ENCODE measurements at places on chromosomes 6 and 20.

GRCh38 chr6:127900935-127901334 lies at the start of gene THEMIS:
Gene THEMIS (minus strand): TSS chr6:127901058. CDS start chr6:127900932, 126 bp downstream.
- DNase-seq, result no peak

GRCh38 chr6:141140905-141141304 lies 991.8 kb upstream of the GJE1 start:
- DNase-seq, result no peak

GRCh38 chr6:121998631-121999030 lies 400.8 kb upstream of the HSF2 start:
- no peak for DNase-seq

GRCh38 chr6:156978948-156979347 lies 201.8 kb downstream of the ARID1B start:
- no peak for DNase-seq

GRCh38 chr6:170583756-170584180 lies 669 bp downstream of the PDCD2 start:
- DNase-seq, result no peak

DNA sequence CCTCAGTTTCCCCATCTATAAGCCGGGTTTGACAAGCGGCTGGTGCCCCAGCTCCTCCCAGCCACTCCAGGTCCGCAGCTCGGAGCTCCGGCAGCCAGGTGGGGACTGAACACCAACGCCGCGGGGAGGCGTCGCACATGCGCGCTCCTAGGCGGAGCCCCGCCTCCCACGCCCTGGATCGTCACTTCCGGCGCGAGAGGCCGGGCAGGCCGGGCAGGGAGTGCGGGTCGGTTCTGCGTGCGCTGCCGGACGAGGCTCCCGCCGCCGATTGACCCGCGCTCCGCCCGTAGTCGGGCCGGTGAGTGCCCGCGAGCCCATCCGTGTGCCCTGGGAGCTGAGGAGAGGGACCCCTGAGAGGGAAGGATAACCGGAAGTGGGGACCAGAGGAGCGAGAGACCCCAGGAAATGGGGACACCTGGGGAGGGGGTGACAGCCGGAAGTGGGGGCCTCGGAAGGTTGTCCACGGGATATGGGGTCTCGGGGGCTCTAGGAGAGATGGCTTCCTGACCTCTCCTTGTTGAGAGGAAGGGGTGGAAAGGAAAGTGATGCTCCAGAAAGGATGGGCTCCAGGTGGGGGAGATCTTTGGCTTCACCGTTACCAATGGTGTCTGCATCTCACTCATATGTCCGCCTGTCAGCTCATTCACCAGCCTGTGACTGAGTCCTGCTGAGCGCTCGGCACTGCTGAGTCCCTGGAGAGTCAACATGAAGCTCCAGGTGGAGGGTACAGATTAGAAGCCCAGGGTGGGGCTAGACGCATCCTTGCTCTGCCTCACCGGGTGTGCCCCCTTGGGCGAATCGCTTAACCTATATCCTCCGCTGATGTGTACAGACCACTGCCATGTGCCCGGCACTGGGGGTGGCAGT lies at the start of gene TTPAL:
Gene TTPAL, plus strand, starts transcription at position 181 of the 867 bp plus-strand sequence. CDS start 4,126 bp downstream, outside the sequence.
- peak; percentile 60 for DNase-seq

DNA sequence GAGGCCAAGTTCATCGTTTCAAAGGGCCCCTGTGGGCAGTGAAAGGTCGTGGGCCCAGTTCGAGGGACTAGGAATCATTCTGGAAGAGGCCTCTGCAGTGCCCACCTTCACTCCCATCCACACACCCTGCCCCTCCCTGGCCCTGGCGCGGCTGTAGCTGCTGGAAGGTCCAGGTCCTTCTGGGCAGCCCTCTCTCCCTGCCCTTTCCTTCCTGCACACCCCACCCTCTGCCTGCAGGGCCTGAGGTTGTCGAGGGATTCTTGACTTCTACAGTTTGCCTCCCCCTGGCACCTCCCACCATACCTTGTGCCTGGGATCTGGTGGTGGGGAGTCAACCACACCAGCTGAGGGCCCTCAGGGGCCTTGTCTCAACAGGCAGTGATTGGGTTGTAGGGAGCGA lies 4.5 kb upstream of the MYT1 start:
- DNase-seq, result no peak

DNA sequence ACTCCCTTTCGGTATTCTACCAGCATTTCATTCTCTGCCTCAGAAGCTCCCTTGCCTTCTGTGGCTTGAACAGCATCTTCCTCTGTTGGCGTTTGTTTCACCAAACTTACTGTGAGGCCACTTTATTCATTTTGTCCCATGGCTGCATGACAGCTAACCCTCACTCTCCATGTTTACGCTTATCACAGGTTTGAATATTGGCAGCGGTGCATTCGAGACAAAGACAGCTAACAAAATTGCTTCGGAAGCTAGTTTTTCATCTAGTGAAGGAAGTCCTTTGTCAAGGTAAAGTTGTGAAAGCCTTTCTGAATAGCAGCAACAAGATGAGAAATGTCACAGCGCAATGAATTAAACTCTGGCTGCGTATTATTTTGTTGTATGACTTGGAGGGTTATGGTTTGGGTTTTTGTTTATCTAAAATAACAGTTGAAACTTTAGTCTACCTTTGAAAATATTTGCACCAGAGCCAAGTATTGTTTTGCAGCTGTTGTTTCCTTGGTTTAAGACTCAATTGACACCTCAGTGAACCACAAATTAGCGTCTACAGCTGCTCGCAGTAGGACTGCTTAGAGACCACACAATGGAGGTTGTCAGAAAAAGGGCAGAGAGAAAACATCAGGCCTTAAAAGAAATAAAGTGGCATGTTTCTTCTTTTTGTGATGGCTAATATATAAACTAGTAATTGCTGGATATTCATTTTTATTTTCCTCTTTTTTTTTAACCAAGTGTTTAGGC lies 70.4 kb upstream of the XRN2 start:
- no peak for DNase-seq

- DNase-seq, result no peak
These were observed 7.9 kb downstream of the TMEM63B start for GRCh38 chr6:44135173-44135758.

DNA sequence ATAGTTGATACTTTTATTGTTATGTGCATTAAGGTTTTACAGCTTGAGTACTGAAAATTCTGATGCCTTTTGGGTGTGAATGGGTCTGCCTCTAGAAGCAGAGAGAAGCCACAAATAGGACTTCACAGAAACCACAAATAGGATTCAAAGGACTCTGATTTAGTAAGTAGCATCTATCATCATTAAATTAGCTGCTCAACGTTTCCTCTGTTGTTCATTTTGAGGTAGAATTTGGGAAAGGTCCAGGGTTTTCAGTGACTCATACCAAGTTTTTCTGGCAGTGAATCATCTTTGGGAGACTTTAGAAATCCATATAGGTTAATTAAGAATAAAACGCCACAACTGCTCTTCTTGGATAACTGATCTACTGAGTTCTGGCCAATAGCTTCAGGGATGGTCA lies 105.1 kb downstream of the PHF3 start:
- no peak for DNase-seq

GRCh38 chr20:35091816-35092523 lies 637 bp downstream of the TRPC4AP start:
- DNase-seq, result no peak

GRCh38 chr6:122610690-122611455 lies 668 bp downstream of the PKIB start:
- DNase-seq, result peak; percentile 17

DNA sequence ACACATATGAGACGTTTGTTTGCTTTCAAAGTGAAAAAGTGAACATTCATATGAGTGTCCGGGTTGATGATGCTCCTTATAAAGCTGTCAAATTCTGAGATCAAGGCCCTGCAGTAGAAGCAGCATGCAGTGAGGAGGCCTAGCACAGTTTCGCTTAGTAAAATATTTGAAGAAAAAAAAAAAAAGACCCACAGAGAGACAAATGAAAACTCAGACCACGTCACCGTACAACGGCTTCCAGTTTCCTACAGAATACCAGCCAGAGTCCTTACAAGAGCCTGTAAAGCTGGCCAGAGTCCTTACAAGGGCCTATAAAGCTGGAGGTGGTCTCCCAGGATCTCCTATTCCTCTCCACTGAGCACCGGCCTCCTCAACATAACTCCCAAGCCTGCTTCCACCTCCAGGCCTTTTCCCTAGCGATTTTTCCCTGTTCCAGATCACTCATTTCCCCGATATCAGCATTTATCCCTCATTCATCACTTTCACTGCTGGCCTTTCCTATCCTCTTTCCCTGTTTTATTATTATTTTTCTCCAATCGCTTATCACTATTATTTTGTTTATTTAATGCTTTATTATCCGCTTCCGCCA lies 1.5 kb upstream of the HMGN4 start:
- no peak for DNase-seq

- no peak for DNase-seq
These were observed 250.0 kb downstream of the HIVEP2 start for GRCh38 chr6:142695016-142695415.

GRCh38 chr6:131197716-131198115 lies 62.4 kb downstream of the AKAP7 start:
- DNase-seq, result no peak

GRCh38 chr6:139858429-139858828 lies 484.0 kb upstream of the CITED2 start:
- no peak for DNase-seq

DNA sequence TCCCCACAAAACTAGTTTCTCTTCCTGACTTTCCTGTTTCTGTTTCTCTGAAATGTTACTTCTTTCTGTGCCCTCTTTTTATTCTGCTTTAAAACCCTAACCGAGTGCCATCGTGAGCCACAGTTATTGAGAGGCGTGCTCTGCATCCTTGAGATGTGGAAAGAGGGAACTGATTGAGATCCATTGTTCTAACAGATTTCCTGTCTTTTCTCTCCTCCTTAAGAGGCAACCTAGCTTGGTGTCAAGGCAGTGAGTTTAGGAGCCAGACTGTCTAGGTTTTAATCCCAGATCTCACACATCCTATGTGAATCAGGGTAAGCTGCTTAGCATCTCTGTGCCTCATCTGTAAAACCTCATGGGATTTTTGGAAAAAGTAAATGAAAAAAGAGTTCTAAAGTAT lies 57.5 kb downstream of the SNX9 start:
- DNase-seq, result no peak

DNA sequence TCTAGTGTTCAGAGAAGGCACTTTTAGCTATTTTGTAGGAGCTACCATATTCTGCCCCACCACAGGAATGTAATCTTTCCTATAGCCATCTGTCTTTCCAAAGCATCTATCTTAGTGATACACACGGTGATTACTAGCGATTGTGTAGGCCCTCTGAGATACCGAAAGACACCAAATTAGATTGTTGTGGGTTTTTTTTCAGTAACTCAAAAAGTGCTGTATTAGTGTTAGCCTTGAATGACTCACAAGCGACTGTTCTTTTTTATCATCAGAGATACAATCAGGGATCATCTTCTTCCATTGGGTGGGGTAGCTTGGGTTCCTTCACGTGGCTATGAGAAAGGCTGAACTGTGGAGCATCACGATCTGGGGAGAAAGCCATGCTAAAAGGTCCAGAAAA lies 160.2 kb downstream of the MTFR2 start:
- no peak for DNase-seq

- no peak for DNase-seq
These were observed 822 bp downstream of the FOXQ1 start for GRCh38 chr6:1312473-1313367.

GRCh38 chr6:29631209-29631810 lies 1.7 kb downstream of the GABBR1 start:
- no peak for DNase-seq

GRCh38 chr20:3869839-3870634 lies 19.1 kb upstream of the PANK2 start:
- DNase-seq, result no peak

DNA sequence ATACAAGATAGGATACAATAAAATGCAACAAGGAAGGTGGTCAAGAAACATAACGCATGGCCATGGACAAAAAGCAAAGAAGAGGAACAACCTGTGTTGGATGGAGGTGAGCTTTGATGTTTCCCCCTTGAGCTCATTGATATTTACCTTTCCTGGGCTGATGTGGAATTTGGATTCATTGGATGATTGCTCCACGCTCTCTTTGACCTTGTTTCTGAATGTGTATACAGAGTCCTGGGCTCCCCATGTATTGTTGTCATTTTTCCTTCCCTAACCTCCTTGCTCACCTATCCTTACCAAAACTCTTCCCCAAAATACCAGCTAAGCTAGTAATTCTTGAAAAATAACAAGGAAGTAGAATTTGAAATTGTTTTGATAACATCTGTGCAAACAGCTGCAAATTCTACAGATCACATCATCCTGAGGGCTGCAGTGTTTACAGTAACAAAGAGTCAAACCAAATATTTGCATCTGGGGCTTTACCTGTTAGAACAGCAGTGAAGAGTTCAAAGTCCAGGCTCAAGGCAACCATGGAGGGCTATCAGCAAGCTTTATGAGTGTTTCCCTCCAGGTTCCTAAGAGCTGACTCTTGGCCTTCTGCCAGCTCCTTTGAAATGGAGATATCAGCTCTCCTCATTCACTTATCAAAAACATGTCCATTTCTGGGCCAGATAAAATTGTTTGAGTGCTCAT lies 214.3 kb upstream of the MARCKS start:
- no peak for DNase-seq

GRCh38 chr6:166619912-166620311 lies 7.1 kb downstream of the RPS6KA2 start:
- no peak for DNase-seq

- no peak for DNase-seq
These were observed 14.1 kb downstream of the FKBP5 start for GRCh38 chr6:35674594-35674993.

- DNase-seq, result no peak
These were observed 47.7 kb downstream of the DNAH8 start for GRCh38 chr6:38762848-38763247.

GRCh38 chr6:66926060-66926459 lies 1219.0 kb upstream of the EYS start:
- DNase-seq, result no peak

GRCh38 chr6:26240157-26241032 lies 124.6 kb upstream of the BTN3A2 start:
- no peak for DNase-seq

GRCh38 chr6:16436550-16436949 lies 198.2 kb downstream of the GMPR start:
- DNase-seq, result no peak

- no peak for DNase-seq
These were observed 71.1 kb upstream of the THEMIS start for GRCh38 chr6:127971945-127972391.

DNA sequence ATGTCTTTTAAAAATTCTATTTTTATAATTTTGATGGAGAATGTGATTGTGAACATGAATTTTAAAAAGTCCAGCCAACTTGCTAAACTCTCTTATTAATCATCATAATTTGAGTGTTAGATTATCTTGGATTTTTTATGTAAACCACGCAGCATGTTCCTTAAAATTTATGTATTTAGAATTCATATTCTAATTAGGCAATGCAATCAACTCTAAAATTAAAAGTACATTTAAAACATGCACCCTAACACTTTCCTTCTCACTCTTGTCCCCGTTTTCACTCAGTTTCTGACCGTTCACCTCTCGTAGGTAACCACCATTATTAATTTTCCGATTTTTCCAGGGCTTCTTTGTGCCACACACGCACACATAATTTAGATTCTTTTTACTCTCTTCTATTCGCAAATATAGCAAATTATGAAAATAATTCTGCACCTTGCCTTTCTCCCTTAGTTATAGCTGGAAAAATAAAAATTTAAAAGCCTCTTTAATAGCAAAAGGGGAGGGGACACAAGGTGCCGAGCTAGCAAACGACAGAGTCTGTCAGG lies 329 bp upstream of the ZKSCAN3 start:
- DNase-seq, result no peak

GRCh38 chr6:146410851-146411595 lies 132.6 kb upstream of the RAB32 start:
- no peak for DNase-seq

GRCh38 chr6:115613488-115613887 lies 447.2 kb downstream of the FRK start:
- DNase-seq, result no peak

Data from D721Med (cell line).